ENCODE measurements at places on chromosomes 1 and 21.

DNA sequence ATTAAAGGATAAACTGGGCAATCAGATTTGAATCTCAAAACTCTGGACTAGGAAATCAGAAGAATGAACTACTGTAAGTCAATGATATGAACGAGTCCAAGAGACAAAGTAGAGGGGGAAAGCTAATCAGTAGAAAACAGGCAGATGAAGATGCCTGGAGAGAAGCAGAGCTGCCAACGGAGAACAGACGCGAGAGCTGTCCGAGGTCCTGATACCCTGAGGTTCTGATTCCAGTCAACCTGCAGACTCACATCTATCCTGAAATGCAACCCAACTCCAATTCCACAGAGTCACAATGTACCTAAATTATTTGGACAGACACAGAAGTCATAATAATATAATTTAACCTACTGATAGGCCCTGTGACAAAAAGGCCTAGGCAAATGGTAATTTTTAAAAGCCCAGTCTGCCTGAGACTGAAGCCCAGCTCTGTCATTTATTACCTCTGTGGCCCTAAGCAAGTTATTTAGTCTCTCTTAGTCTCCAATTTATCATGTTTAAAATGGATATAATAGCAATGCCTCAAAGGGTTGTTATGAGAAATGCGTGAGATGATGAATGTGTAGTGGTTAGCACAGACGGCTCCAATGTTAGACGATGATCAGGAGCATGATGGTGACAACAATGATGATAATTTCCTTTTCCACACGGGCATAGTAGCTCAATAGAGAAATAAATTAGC, 33.4 kb downstream of the RGS7 start:
- DNase-seq = peak; percentile 73

GRCh38 chr1:40788561-40789341, 5.2 kb downstream of the KCNQ4 start:
- no peak for DNase-seq

DNA sequence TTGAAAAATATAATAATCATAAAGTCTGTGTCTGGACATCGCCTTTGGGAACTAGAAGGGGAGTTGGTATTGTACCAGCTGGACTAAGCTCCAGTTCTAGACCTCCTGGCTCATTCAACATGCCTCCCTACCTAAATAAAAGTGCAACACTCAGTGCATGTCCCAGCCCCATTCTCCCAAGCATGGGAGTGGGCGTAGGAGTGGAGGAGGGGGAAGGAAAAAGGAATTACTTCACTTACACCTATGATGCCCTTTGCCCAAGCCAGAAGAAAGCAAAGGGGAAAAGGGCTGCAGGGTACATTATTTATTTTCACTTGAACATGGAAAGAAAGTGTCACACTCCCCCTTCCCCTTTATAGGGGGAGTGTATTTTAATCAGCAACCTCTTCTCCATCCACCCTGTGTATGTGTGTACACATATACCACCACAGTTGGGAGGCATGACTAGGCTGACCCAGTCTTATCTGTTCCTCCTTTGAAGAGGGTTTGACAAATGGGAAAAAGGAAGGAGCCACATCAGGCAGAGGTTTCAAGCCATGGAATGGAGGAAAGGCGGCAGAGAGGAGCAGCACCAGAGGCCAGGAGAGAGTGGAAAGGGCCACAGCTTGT, 3.2 kb downstream of the NIT1 start:
- no peak for DNase-seq

DNA sequence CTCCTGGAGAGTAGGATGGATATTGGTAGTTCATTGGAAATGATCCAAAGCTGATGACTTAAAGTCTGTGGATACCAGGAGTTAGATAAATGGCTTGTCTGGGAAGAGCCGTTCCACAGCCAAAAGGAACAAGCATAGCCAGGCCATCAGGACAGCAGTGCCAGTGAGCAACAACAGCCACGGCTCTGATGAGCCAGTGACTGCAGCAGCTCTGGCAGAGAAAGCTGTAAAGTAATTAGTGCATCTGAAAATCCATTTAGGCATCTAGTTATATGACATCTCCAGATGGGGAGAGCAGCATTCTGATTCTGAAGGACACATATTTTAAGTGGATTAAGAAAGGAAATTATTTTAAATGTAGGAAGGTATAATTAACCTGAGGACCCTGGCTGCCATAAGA, 256.2 kb upstream of the PLXNA2 start:
- DNase-seq = no peak

DNA sequence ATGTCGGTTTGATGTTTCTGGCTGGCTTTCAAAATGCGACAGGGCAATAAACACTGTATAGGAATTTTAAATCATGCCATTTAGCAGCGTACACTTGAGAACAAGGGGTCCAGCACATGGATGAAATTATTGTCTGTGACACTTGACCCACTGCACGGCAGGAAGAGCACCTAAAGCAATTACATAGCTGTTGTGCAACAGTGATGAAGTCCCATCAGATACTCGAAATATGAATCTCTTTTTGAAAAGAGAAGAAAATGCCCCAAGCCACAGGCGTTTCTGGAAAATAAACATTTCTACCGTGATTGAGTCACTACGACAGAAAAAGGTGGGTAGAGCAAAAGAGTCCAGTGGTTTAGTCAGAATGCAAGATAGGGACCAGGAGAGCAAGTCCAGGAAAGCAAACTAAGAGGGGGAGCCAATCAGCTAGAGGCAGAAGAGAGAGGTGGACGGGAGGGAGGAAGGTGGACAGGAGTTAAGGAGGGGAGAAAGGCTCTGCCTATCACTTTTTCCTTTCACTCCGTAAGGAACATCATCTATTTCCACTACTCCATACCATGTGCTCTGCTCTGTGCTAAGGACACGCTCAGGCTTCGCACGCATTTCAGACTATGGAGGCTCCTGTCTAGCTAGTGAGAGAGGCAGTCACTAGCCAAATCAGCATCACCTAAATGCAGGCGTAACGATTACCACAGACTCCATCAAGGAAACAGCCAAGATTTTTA, 6.4 kb downstream of the DSCAM start:
- DNase-seq = peak; percentile 55

GRCh38 chr1:42340093-42340492, 5.1 kb upstream of the FOXJ3 start:
- peak; percentile 4 for DNase-seq

DNA sequence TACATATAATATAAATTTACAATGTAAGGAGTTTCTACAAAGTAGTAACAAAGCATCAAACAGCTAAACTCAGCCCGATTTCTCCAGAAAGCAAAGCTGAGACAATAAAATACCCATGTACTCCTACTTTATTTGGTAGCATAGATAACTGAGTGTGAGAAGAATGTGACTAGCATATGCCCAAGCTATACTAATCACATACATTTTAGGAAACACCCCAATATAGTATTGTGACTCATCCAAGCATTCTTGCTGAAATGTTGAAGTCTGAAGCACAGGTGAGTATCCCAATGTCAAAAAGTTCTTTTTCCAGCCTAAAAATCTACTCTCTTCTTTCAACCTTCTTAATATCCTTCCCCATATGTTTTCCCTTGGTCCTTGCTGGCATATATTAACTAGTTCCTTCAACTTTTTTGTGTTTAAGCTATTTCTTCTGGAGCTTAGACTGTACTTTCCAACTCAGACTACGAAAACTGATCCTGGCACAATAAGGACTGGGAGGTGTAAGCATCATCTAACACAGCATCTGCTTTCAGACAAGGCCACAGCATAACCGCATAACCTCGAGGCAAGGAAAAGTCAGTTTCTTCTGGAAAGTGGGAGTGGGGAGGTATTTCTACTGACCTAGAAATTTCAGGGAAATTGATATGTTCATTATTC, 163.0 kb upstream of the RNPC3 start:
- no peak for DNase-seq

- peak; percentile 6 for DNase-seq
Observed at GRCh38 chr21:14762734-14763694, 216.9 kb upstream of the SAMSN1 start.

- no peak for DNase-seq
Observed at GRCh38 chr1:7821282-7821681, 31.6 kb downstream of the UTS2 start.

GRCh38 chr1:34267326-34267725, 90.6 kb downstream of the C1orf94 start:
- DNase-seq = no peak

- no peak for DNase-seq
Observed at GRCh38 chr1:224406216-224406615, 28.4 kb downstream of the WDR26 start.

DNA sequence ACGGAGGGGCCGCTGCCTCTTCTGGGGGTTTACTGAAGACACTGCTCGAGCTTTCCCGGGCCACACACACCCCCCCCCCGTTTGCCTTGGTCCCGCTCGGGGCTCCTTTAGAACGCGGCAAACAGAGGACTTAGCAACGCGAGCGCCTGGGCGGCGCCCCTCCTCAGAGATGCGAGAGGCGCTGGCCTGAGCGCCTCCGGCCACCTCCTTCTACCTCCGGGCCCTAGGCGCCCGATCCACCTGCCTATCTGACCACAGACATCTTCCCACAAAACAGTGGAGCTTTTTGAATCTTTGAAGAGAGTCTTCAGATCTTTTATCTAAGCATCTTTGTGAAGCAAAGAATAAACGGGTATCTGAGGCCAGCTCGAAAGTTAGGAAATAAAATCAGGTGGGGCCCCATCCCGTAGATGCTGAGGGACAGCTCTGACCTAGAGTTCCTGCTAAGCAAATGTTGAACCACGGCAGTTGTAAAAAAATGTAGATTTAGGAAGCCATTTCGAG, 436 bp upstream of the TTLL7 start:
- peak; percentile 90 for DNase-seq

- no peak for DNase-seq
Observed at GRCh38 chr1:45334308-45335245, 5.4 kb upstream of the TOE1 start.

GRCh38 chr21:29771491-29772066, 168.2 kb downstream of the GRIK1 start:
- DNase-seq = no peak

- DNase-seq = no peak
Observed at GRCh38 chr1:51950701-51951100, 39.8 kb downstream of the RAB3B start.

DNA sequence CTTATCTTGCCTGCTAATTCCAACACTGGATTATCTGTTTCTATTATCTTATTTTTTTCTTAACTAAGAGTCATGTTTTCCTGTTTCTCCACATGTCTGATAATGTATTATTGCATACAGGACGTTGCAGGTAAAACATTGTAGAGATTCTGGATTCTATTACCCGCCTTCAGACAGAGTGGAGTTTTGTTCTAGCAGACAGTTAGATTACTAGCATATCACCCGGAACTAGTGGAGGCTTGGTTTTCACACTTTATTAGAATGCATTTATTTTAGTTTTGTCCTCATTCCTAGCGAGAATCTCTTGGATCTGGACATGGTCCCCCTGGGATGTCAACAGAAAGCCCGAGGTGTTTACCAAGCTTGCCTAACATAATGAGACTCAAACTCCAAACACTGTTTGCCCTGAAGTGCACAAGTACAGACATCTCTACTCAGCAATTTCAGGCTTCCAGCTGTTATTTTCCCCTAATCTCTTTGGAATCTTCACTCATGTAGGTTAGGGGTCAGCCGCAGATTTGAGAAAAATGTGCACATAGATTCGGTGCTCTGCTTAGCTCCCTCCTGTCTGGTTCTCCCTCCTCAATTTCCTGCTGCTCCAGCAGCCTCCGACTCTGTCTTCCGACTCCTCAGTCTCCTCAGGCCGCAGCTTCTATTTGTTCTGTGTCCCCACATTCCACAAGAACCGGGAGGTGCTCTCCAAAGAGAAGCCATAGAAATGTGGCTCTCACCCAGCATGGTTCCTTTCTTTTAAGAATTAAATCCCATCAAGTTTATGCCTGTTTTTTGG, 36.8 kb upstream of the PTPRF start:
- DNase-seq = peak; percentile 17

DNA sequence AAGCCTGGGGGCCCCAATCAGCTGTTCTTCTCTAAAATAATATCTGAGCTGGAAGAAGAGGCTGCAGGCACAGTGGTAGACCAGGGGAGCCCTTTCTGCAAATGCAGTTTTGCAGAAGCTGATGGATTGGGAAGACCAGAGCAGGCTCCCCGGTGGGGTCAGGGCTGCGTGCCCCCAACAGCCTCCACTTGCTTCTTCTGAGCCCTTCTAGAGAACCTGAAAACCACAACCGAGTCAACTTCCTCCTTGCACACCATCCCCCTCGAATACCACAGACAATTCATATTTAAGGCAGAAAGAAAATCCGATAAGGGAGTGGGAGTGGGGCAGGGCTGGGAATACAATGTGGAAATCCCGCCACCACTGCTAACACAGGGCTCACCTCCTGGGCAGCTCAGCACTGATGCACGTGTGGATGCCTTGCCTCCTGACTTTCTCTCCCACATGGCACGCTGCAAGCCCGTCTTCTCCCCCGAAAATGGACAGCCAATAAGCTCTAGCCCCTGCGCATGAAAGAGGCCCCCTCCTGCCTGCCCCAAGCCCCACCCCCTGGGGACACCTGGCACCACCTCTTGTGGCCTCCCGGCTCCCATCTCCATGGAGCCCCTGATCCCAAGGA, 25.4 kb upstream of the ALDH4A1 start:
- peak; percentile 18 for DNase-seq

GRCh38 chr1:190373705-190374336, 103.8 kb downstream of the BRINP3 start:
- peak; percentile 10 for DNase-seq

- no peak for DNase-seq
Observed at GRCh38 chr21:9735421-9735961, 785.9 kb upstream of the TPTE start.

GRCh38 chr21:43639470-43640353, 19.6 kb downstream of the HSF2BP start:
- peak; percentile 92 for DNase-seq

DNA sequence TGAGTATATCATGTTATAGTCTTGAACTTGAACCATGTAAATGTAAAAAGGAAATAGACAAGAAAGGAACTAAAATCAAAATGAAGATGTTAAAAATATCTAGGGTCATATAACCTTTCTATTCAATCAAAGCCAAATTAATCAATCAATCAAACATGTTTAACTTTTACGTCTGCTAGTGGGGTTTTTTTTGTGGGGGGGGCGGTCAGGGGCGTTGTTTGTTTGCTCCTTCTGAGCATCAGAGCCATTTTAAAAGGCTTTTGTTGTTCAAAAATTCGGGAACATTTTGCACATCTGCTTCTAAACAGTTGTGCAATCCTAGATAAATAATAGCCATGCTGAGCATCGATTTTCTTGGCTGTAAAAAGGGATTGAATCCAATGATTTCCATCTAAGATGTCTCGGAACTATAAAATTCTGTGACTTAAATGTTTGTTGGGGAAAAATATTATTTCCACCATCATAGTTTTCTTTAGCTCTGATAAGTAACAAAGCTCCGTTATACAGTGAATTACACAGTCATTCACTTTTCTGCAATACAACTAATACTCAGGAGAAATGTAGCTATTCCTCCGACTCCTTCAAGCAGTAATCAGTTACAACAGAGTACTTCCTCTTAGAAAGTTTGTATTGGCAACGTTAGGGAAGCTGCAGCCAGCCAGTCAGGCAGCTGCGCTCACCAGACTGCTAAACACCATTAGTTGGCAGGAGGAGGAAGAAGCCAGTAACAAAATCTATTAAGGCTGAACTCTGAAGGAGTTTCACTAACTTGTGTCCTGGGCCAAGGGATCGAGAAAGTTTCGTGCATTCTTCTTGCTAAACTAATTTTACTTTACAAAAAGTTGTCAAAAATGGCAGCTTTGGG, 2.2 kb downstream of the SPATA6 start:
- DNase-seq = peak; percentile 67
